ENCODE measurements at places on chromosomes 5 and 9.

GRCh38 chr5:43140286-43140685 is 19.6 kb downstream of the ZNF131 start:
- no peak for DNase-seq

GRCh38 chr5:57600321-57600720 is 117.7 kb upstream of the ACTBL2 start:
- peak; percentile 8 for DNase-seq

- DNase-seq, result no peak
Measured at GRCh38 chr9:126558051-126558665, 55.6 kb upstream of the LMX1B start.

- DNase-seq, result no peak
Measured at GRCh38 chr9:93774331-93775102, 180.6 kb downstream of the BARX1 start.

GRCh38 chr9:3820643-3821042 is 294.8 kb upstream of the RFX3 start:
- no peak for DNase-seq

GRCh38 chr5:128263357-128263756 is 179.8 kb downstream of the SLC12A2 start:
- no peak for DNase-seq

DNA sequence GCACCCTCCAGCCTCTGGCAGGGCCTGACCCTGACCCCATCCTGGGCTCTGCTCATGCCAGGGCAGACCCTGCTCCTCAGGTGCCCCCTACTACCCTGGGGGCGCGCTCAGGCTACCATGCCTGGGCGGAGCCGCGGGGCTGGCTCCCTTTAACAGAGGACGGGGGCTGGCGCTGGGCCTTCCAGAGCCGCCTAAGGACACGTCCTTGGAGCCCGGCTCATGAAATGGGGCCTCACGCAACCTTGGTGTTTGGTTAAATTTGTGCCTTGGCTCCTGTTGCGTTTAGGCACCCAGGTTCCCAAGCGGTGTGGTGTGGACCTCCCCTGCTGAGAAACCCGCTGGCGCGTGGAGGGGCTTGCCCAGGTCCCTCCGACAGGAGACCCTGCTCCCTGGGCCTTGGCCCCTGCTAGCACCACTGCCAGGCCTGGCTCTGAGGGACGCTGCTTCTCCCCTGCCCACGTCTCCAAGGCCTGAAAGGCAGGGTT is 3.4 kb upstream of the EHMT1 start:
- no peak for DNase-seq

- no peak for DNase-seq
Measured at GRCh38 chr9:15189481-15189880, 117.5 kb downstream of the TTC39B start.

DNA sequence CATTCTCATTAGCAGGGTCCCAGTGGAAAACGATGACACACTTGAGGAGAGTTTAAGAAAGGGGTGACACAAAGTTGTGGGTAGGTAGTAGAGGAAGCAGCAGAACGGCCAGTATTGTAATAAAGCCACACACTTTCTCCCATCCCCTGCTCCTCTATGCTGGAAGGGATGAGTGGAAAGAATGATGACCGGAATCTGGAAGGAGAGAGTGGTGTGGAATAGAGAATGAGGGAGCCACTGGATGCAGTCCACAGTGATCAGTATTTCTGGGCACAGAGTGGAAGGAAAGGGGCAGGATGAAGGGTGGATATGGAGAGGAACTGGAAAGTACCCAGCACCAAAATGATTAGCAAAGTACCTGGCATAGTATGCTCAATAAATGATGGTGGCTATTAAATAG is 133.8 kb upstream of the DAB2 start:
- no peak for DNase-seq

DNA sequence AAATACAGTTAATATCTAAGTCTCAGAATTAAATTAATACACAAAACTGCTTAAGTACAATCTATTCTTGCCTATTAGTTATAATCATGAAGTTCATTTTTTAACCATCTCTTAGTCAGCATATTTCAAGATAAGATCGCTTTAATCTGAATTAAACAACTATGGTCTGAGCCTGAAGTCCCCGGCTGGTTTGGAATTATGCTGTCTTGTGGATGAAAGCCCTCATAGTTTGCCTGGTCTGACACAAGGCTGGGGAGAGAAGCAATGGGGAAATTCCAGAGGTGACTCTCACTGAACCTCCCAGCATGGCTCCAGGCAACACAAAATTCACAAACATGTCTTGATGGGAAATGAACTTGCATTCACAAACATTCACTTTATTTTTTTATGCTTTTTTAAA is 28.0 kb upstream of the GRAMD2B start:
- no peak for DNase-seq

GRCh38 chr5:115723220-115723619 is 93.2 kb downstream of the CDO1 start:
- no peak for DNase-seq

DNA sequence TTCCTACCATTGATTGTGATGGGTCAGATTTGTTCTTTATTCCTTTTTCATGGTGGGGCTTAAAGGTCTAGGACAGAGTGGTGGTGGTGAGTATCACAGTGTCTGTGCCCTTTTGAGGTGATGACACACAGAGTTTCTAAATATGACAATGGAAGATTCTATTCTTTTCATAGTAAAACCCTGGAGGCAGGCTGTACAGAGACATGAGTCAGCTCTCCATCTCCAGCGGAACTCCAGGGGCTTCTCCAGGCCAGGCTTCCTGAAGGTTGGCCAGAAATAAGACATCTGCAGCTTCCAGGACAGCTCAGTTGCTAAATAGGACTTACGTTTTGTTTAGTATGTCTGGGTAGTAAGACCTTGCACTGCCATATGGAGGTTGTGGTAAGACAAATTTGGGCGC is 229.5 kb downstream of the CD180 start:
- peak; percentile 78 for DNase-seq
